ENCODE measurements at places on chromosomes 13 and 19. TPM values are rescaled to one million over a fixed set of nuclear protein-coding genes. Genes with fewer than 3 reads are reported as not detected.

DNA sequence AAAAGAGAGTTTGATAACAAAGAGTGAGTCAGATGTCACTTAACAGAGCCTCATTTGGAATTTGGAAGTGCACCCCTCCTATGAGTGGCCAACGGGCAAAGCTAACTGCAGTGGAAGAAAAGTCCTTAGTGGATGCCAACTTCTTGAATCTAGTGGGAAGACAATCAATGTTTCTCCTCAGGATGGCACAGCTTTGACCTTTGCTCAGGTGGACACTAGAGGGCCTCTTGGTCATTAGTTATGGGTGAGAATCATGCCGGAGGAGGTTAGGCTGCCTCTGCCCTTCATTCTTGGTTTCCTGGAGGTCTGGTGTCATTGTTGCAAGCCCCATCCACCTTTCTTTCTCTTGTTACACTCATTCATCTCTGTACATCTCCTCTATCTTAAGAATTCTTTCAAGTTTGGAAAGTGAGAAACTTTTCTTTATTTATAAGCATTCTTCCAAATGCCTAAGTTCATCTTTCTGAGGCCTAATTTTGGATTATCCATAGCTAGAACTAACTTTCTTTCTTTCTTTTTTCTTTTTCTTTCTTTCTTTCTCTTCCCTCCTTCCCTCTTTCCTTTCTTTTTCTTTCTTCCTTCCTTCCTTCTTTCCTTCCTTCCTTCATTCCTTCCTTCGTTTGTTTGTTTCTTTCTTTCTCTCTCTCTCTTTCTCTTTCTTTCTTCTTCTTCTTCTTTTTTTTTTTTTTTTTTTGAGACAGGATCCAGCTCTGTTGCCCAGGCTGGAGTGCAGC, 327.2 kb upstream of the TSHZ3 start:
- DNase-seq: no peak

- DNase-seq: no peak
Observed at GRCh38 chr19:718991-719512, 10.3 kb downstream of the PALM start.

DNA sequence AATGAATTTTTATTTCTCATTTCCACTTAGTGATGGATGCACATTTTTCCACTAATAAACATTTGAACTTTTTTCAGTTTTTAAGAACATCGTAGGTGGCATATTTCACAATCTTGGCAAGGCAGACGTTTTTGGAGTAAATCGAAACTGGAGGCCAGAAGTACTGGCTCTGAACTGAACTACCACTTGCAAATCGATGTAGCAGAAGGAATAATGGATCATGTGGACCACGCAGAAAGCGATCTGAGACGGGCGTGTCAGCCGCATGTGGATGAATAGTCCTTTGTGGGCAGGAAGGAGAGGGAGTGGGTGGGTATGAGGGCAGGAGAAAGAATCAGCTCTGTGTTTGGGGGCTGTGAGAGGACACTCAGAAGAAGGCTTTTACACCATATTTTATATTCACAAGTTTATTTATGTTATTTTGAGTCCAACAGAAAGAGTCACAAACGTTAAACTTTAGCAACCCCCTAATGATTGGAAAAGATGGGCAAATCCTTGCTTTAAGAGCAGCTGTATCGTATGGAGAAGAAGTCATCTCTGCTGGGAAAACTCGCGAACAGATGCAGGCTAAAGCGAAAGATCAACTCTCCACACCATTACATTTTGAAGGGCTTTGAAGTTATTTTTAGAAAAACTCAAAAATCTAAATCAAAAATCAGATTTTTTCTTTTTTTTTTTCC, 90.5 kb downstream of the COL4A2 start:
- no peak for DNase-seq

GAPDHS gene
- total RNA-seq: not detected

PEX11G gene
- 6.9 TPM for total RNA-seq

- DNase-seq: peak; percentile 57
Observed at GRCh38 chr19:49133621-49134454, 14.5 kb downstream of the PPFIA3 start.
